ENCODE measurements at places on chromosomes 12 and 14.

DNA sequence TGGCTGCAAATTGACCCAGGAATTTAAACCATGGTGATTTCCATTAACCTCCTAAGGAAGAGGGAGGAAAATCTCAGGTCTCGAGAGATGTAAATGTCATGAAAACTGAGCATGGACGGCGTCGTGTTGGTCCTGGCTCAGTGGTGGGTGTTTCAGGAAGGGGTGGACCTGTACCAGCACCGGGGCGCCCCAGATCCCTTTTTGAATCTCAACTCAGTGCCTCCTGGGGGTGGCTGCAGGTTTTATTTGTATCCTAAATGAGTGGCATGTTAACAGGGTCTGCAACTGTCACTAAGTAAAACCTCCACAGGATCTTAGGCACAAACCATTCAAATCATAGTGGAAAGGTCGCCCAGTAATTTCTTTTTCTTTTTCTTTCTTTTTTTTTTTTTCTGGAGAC, 101.3 kb downstream of the ASCL4 start:
- no peak for DNase-seq

- DNase-seq = no peak
Observed at GRCh38 chr14:69319911-69320310, 60.0 kb downstream of the GALNT16 start.

DNA sequence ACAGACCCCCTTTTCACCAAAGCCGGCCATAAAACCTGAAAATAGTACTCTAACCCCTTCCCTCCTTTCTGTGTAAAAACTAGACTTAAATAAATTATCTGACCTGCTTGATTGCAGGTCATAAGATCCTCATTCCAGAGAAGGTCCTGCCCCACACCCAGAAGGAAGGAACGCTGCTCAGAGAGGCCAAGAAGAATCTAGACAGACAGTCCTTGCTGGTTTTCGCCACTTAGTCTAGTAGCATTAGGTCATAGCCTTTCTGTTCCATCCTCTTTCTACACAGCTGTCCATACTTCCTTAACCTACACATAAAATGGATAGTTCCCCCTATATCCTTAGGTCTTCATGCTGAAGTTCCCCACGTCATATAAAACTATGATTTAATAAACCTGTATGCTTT, 83.7 kb upstream of the IGF1 start:
- DNase-seq = no peak

- no peak for DNase-seq
Observed at GRCh38 chr14:93972618-93973205, 3.7 kb downstream of the ASB2 start.

GRCh38 chr12:21456291-21456780, 18.9 kb downstream of the PYROXD1 start:
- DNase-seq = no peak

GRCh38 chr14:30580616-30581282, 21.8 kb downstream of the G2E3 start:
- DNase-seq = no peak

DNA sequence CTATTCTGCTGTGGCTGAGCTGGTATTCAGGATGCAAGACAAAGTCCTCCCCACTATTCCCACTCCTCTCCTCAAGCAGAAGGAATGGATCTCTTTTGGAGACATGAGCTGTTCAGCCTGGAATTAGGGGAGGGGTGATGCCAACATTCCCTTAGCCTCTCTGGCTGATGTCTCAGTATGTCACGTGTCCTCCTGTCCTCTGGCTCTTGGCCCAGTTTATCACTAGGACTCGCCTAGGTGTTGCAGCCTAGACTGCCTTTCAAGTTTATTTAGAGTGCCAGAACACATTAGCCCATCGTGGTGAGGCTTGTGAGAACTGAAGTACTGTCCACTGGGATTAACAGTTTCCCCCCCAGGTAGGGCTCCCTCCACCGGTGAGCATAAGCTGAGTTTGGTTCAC, 239.9 kb upstream of the MIS18BP1 start:
- DNase-seq = no peak

DNA sequence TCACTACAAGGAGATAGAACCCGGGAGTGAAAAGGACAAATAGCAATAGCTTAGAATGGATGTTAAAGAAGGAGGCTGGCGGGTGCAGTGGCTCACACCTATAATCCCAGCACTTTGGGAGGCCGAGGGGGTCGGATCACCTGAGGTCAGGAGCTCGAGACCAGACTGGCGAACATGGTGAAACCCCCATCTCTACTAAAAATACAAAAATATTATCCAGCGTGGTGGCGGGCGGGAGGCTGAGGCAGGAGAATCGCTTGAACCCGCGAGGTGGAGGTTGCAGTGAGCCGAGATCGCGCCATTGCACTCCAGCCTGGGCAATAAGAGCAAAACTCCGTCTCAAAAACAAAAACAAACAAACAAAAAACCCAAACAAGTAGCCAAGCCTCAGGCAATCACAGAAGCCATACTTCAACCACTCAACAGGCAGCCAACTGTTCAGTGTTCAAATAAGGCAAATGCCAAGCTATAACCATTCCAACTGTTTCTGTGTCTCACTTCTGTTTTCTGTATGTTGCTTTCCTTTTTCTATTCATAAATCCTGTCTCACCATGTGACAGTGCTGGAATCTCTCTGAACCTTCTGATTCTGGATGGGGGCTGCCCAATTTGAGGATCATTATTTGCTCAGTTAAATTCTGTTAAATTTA, 3.9 kb upstream of the SPTLC2 start:
- peak; percentile 11 for DNase-seq

GRCh38 chr14:34785223-34786006, 71.0 kb upstream of the CFL2 start:
- DNase-seq = no peak

GRCh38 chr12:62730649-62731048, 204.3 kb downstream of the PPM1H start:
- DNase-seq = no peak

DNA sequence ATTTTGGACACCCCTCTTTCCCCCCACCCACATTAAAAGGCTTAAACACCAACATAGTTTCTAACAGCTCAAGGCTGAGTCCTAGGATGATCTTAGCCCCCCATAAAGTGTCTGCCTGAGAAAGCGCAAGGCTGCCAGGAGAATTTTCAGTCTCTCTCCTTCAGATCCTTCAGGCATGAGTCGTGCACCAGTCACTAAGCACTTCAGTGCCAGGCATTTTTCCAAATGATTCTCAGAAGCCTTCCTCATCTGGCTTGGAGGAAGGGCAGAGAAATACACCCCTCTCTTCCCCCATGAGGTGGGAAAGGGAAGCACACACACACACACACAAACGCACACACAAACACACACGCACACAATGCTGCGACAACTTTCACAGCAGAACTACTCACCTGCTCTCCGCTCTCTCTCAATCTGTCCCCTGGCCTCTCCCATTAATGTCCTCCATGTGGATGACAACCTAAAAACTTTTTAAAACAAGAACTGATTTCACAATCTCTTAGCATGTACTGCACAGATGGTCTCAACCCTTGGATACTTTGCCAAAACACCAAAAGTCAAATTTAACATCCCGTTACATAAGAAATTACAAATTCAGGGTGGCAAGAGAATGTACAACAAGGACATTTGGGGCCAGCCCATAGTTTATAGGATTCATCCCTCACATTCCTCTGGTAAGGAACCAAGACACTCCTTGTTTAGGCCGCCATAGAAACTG, 49.8 kb downstream of the CKAP4 start:
- no peak for DNase-seq
